Stimulated activated CD4-positive, alpha-beta T cell treated with anti-CD3 and anti-CD28 coated beads, Interleukin-4, amount 100 ng/mL, for 24 hours (primary cell): ENCODE measurements at places on chromosomes 16 and 17.

GRCh38 chr16:81492311-81492761 lies 47.7 kb downstream of the CMIP start:
- DNase-seq = no peak

- DNase-seq = no peak
These were observed 5.6 kb downstream of the DUXB start for GRCh38 chr16:75695708-75696107.

DNA sequence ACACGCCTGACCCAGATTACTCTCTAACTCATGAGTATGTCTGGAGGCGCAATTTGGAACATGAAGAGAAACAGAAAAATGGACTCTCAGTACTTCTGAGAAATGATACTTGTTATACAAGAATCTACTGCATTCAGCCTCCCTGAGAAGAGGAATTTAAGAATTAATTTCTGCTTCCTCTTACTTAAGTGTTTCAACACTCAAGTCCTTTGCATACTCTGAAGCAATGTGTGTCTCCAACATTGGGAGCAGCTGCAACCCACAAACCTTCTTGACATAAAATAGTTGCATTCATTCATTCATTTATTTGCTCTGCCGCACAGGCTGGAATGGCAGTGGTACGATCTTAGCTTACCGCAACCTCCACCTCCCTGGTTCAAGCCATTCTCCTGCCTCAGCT lies 199.8 kb downstream of the NPIPA7 start:
- no peak for DNase-seq

DNA sequence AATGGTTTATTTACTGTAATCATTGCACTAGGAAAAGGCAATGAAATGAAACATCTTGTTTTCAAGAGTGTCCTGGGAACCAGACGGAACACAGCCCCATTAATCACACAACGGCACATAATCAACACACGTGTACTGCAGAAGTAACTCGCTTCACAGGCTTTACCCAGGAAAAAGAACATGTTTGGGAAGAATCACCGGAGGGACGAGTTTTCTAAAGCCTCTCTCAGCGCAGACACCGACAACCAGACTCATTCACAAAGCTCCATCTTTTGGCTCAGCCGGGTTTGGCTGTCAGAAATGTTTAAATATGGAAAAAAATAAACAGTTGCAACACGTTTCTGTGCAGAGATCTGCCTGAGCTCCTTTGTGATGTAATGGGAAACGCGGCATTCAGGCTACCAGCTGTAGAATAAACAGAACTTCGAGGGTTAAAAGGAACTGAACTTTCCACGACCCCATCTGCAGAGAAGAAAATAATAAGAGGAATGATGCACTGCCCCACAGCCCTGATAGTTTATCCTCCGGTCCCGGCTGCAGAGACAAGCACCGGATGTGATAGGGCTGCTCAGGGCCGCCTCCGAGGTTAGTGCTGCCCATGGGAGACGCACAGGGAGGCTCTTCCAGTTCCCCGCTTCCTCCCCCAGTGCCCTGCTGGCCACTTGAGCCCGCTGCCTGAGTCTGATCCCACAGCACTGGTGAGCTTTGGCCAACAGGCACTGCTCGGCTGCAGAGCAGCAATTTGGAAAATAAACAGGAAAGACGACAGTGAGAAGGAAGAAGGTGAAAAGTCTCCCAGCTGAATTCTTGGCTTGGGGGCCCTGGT lies 119.8 kb downstream of the HIC1 start:
- no peak for DNase-seq

GRCh38 chr16:48580925-48581500 lies 29.0 kb downstream of the N4BP1 start:
- DNase-seq = no peak

- no peak for DNase-seq
These were observed 5.8 kb downstream of the IRX3 start for GRCh38 chr16:54280751-54281150.
